ENCODE measurements at places on chromosomes 1 and 21. TPM values are rescaled to one million over a fixed set of nuclear protein-coding genes. Genes with fewer than 3 reads are reported as not detected.

Gene MYOC
- not detected for total RNA-seq

Gene REG4
- not detected for total RNA-seq

Gene ST6GALNAC3
- 2.2 TPM for total RNA-seq

GRCh38 chr1:222329493-222330045 is 218.3 kb downstream of the HHIPL2 start:
- DNase-seq: peak; percentile 13

DNA sequence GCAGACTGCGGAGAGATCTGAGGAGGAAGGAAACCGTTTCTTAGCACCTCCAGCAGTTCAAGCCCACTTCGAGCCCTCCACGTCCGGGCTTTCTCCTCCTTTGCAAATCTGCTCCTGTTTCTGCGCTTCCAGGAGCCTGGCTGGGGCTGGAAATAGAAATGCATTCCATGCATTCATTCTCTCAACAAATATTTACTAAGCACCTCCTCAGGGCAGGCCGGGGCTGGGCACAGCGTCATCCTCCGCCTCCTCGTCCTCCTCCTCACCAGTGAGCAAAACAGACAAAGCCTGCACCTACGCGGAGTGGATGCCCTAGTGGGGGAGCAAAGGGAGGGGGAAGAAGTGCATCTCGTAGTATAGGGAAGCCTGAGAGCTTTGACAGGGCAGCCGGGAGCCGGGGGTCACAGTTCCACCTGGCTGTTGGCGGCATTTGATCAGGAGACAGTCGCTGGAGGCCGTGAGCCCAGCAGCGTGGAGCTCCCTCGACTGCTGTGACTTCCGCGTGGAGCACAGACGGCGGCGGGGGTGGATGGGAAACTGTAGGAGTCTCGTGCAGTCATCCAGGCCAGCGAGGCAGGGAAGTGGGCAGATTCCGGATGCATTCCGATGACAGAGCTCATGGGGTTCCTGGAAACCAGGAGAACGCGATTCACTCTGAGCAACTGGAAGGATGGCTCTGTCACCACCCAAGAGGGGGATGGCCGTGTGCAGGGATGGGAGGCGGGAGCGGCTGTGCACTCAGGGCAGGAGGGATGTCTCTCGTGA is 93.5 kb downstream of the SIK1 start:
- no peak for DNase-seq

- DNase-seq: no peak
These were observed 519.7 kb downstream of the NEGR1 start for GRCh38 chr1:71762514-71763255.
